AG09309 (cell line): ENCODE measurements at places on chromosomes 12 and 14.

DNA sequence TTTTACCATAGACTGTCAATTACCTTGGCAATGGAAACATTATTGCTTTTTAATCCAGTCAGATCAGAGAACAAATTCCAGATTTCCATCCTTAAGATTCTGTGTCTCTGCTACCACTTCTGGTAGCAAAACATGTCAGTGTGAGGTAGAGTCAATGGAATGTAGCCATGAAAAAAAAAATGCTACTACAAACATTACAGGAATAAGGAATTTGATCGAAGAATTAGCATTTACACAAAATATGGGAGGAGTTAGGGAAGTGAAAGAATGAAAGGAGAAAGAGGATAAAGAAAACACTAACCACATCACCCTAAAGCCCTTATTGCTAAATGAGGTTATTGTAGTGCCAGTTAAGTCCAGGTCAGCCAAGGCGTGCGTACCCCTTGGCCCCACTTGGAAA lies 9.2 kb downstream of the MED21 start:
- no peak for DNase-seq

DNA sequence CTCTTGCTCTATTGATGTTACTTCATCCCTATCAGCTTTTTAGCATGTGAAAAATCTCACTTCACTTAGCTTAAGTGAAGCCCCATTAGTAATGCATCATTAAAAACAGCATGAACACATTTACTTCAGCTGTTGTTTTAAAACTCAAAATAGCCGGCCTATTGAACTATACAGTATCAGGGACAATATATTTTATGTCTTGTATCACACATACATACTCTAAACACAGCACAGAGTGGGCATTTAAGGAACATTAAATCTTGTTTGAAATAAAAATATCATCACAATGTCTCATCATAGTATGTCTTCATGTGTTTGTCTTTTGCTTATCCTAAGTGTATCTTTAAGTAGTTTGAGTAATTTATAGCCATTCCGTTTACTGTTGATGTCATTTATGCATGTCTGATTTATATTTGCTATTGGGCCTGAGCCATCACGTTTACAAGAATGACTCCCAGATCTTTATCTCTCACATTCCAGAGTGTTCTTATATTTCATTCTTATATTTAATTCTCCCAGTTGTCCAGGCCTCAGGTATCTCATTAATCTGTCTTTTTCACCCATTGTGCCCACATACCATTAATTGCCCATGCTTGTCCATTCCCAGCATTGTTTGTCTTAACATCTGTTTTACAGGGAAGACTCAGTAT lies 57.5 kb downstream of the ARHGAP5 start:
- DNase-seq = peak; percentile 28

DNA sequence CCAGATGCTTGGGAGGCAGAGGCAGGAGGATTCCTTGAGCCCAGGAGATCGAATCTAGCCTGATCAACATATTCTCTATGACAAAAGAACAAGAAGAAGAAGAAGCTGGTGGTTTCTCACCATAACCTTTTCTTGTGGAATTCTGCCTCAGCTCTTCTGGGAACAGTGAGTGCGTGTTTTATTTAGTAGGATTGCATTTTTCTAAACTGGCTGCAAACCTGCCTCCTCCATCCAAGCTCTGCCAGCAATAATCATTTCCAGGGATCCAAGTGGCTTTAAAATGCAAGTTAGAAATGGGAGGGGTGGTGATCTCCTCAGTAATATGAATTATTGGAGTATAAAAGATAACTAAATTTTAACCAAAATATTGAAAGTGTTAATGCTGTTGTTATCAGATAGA lies 46.1 kb upstream of the MMP17 start:
- peak; percentile 4 for DNase-seq

DNA sequence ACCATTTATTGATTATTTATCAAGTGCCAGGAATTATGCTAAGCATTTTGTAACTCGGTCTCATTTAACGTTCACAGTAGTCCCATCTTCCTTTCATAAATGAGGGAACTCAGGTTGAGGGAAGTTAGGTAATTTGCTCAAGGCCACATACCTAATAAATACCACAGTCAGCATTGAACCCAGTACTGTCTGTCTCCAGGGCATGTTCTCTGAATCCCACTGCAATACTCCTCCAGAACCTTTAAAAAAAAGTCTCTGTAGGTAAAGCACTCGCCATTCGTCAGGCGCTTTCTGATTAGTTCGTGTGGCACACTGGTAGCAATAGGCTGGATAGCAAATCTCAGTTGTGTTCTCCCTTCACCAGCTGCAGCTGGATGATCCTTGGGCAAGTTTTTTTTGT lies 14.3 kb downstream of the SLC17A8 start:
- no peak for DNase-seq

DNA sequence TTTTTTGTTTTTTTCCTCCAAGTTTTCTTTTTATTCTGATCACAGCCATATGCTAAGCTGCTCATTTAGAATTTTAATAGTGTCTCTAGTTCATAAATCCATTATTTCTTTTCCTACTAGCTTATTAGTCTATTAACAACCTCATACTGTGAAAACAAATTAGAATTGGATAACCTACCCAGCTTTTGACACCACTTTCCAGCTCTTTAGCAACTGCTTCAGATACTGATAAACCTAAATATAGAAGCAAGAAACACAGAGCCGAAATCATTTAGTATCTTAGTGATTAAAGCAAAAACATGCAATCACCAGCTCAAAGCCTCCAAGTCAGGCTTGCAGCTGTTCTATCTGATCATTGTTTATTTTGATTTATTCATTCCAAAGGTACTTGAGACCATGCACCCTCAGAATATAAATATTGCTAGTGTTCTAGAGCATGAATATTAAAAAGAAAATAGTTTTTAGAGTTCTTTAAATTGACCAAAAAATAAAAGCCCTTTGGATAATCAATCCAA lies 121.5 kb downstream of the STXBP6 start:
- DNase-seq = no peak

DNA sequence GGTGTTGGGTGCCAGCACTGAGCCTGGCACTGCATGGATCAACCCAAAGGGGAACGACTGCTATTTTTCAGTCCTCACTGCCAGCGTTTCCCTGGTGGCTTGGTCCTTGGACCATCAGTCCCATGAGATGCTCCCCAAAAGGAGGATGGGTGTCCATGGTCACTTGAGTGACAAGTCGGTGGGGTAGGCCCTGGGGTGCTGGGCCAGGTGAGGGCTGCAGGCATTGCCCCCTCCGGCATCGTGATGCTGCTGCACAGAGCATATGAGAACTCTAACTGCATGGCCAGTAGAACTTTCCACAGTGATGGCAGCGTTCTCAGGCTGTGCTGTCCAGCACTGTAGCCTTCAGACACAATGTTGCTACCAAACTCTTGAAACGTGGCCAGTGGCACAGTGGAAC lies 16.2 kb downstream of the SETD1B start:
- no peak for DNase-seq

DNA sequence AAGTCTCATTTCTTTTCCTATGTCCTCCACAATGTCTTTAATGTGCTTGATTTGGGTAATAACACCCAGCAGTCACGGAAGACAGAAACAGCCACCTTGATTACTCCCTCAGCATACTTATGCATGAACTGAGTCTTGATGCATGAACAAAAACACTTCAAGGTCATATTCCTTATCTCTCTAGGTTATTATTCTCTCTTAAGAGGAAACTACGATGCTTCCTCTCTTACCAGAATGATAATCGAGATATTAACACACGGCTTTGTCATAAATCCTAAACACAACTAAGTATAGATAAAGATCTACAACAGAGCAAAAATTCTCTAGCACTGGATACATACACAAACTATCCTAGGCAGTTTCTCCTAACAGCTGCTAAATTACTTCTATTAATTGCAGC lies 583.5 kb upstream of the ATP2B1 start:
- no peak for DNase-seq

- no peak for DNase-seq
These were observed at the start of gene BCL2L2 for GRCh38 chr14:23306412-23307145. Gene BCL2L2, plus strand, starts transcription at chr14:23306833. Its CDS starts 935 bp downstream, at chr14:23307768.

- no peak for DNase-seq
These were observed 6.5 kb downstream of the CCDC175 start for GRCh38 chr14:59570122-59570521.

DNA sequence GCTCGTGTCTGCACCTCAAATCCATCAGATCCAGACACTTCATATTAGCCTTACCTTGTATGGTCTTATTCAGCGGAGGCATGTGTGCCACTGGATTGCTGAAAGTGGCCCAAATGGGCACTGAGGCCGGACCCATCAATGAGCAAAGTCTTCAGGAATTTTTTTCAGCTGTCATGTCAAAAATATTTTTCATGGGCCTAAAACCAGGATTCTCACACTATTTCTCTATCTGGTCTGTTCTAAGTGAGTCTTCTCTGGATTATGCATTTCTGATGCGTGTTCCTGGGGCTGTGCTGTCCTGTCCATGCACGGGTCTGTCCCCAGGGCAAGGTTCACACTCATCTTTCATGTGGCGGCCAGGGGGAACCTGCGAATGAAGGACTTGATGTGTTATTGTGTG lies 94.6 kb downstream of the KCNA5 start:
- no peak for DNase-seq

GRCh38 chr14:95255487-95255886 lies 64.2 kb downstream of the CLMN start:
- DNase-seq = no peak

- no peak for DNase-seq
These were observed 173.2 kb upstream of the PWP1 start for GRCh38 chr12:107512391-107512790.

- no peak for DNase-seq
These were observed 229.6 kb upstream of the EGLN3 start for GRCh38 chr14:34180434-34180833.

DNA sequence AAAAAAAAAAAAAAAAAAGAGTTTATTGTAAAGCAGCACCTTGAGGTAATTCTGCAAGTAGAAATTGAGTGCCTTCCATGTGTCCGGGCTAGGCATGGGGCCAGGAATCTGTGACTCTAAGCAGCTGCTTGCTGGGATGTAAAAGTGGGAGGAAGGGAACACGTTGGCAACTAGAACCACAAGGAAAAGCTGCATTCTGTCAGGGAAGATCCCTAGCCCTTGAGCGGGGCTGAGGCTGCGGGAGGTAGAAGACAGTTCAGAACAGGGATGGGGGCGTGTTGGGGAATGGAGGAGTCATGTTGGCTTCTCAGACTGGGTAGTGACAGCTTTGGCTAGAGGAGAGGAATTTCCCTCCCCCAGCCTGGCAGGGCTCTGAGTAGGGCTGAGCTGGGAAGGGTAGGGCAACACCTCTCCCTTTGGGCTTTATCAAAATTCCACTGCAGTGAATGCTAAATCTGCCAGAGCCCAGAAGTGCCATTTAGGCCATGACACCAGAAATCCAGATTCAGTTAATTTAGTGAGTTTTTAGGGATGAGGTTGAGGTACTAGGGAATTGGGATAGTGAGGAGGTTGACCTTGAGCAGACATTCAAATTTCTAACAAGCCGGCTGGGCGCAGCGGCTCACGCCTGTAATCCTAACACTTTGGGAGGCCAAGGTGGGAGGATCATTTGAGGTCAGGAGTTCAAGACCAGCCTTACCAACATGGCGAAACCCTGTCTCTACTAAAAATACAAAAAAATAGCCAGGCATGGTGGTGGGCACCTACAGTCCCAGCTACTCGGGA lies 3.4 kb upstream of the TRAFD1 start:
- peak; percentile 53 for DNase-seq

DNA sequence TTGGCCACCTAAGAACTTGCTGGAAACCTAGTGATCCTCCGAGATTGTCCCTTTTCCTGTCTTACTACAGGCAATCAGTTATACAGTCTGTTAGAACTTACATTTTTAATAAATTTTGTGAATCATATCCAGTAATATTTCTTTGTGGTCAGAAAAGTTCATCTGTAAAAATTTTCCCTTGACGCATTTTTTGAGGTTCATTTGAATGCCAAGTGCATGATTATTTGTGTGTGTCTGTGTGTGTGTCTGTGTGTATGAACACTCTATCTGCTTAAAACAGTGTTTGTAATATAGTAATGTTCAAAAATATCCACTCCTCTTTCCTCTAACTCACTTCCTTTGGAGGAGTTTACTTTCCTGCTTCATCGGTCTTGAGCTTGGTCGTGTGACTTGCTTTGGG lies 468.7 kb upstream of the FLRT2 start:
- no peak for DNase-seq

- no peak for DNase-seq
These were observed 117.7 kb upstream of the NCOR2 start for GRCh38 chr12:124684971-124685688.

DNA sequence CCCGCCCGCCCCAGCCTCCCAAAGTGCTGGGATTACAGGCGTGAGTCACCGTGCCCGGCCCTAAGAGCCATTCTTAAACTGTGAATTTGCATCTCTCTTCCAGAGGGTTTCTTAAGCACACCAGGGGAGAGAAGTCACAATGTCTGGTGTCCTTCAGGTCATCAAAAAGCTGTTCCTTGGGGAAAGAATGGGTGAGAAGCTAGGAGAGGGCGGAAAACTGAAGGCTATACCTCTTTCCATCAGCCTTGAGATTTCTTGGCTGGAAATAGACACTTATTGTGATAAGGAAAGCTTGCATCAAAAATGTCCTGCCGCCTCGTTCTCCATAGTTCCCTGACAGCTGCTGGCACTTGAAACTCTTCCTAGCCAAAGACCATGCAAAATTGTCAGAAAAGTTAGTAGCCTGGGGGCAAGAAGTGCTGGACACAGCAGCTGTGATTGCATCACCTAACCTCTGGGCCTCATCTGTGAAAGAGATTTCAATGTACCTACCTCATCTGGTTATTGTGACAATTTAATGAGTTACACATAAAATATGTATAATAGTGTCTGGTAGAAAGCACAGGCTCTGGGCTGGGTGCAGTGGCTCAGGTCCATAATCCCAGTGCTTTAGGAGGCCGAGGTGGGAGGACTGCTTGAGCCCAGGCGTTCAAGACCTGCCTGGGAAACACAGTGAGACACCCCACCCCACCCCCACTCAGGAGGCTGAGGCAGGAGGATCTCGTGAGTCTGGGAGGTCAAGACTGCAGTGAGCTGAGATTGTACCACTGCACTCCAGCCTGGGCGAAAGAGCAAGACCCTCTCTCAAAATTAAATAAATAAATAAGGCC lies 9.7 kb upstream of the UBC start:
- DNase-seq = no peak

GRCh38 chr14:27175489-27175888 lies 577.7 kb upstream of the NOVA1 start:
- DNase-seq = no peak

GRCh38 chr14:101466456-101467180 lies 94.7 kb upstream of the DIO3 start:
- no peak for DNase-seq

DNA sequence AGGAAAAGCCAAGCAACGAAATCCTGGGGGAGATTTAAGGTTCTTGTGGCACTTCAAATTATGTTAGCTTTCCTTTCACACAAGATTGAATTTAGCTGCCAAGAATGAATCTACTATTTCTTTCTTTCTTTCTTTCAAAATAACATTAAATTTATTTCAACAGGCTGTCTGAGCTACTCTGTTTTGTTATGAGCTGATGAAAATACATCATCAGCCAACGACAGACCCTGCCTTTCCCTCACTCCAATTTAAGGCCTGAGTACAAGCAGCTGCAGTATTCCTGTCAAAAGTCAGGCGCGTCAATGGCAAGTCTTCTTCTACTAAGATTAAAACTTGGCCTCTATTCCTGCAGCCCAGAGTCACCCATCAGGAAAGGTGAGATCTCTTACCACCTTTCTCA lies 347.7 kb upstream of the FLRT2 start:
- DNase-seq = no peak

GRCh38 chr14:86521843-86522242 lies 991.9 kb downstream of the FLRT2 start:
- DNase-seq = no peak

GRCh38 chr12:104852102-104852501 lies 106.0 kb downstream of the SLC41A2 start:
- no peak for DNase-seq
